Smooth muscle cell of bladder (primary cell): ENCODE measurements at places on chromosomes 4 and X. TPM values are rescaled to one million over a fixed set of nuclear protein-coding genes. Genes with fewer than 3 reads are reported as not detected.

ASB9 gene
- total RNA-seq, result 0.55 and 0.57 TPM in 2 replicates

USP51 gene
- total RNA-seq, result 1.1 and 1.9 TPM in 2 replicates

SAGE1 gene
- total RNA-seq, result under 0.01 TPM in 1 of 2 replicates, not detected in the other

SLC9A7 gene
- total RNA-seq, result 36.0 and 42.2 TPM in 2 replicates

PABPC1L2B gene
- total RNA-seq, result not detected in 2 replicates

CT47B1 gene
- total RNA-seq, result not detected in 2 replicates

GRIA3 gene
- 2.0 and 8.1 TPM in 2 replicates for total RNA-seq

CENPVL2 gene
- not detected in 2 replicates for total RNA-seq

PRAF2 gene
- 4.4 and 6.4 TPM in 2 replicates for total RNA-seq
